ENCODE measurements at places on chromosomes 4 and X.
A peak's percentile ranks its signal among the peaks of the same experiment; 100 is the strongest.

- ATAC-seq: no peak
Measured at GRCh38 chr4:146207410-146207809, 6.9 kb upstream of the REELD1 start.

GRCh38 chr4:100366213-100366612, 151.6 kb downstream of the EMCN start:
- ATAC-seq: no peak

DNA sequence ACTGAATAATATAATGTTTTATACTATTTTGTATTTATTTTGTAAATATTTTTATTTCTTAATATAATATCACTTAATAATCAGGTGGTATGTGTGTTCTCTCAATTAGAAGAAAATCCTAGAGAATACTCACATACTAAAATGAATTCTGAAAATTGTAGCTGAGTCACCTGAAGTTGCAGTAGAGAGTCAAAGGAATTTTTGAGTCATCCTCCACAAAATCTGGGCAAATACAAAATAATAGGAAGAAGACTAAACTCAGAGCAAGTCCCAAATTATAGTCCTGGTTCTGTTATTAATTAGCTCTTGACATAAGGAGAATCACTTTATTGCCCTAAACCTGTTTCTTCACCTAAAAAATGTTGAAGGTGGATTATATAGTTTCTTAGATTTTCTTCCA, 57.8 kb downstream of the SPATA4 start:
- ATAC-seq: no peak

GRCh38 chrX:9091258-9091657, 57.3 kb upstream of the FAM9B start:
- ATAC-seq: no peak

DNA sequence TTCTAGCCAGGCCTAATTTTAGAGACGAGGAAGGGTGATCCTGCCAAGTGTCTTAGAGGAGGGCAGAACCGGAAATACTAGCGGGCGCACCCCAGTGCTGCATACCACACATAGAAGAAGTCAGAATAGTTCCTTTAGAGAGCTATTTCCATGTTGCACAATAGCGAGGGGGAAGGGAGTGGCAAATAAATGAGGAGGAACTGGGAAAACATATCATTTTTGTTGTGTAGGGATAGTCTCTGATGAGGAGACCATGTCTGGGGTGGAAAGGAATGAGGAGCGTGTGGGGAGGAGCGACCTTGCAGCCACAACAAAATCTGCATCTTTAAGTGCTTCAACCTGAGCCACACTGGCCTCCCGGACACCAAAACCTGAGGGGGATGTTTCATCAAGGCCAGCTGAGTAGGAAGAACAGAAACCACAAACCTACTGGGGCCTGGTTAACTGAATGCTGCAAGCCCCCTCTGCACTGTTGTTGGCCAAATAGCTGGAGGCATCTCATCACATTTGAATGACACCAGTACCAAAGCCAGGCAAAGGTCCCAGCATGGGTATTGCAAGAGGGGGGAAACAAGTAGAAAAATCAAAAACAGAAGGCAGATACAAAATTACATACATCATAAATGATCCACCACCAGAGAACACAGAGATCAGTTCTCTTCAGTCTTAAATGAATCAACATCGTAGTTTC, 26.7 kb upstream of the C1QTNF7 start:
- ATAC-seq: peak; percentile 50

DNA sequence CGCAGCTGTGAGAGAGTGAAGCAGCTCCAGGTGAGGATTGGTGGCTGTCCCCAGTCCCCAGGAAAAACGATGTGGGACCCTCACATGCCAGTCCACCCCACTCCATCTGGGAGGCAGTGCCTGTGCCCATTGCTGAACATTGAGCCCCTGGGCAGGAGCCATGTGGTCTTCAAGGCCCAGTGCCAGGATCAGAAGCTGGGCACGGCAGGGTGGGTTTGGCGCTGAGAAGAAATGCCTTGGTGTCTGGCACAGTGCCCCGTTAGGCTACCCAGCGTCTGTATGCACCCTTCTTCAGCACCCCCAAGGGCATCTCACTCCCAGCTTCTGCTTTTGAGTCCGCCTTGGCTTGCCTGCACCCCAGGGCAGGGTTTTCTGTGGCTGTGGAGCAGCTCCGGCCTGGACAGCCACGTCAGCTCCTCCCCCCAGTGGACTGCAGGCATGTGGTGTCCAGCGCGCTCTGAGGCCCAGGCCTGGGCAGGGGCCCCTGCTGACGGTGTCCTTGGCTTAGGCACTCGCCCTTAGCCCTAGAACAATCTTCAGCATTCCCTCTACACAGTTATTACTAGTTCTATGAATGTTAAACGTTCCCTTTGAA, 28.6 kb downstream of the RGS12 start:
- ATAC-seq: no peak

DNA sequence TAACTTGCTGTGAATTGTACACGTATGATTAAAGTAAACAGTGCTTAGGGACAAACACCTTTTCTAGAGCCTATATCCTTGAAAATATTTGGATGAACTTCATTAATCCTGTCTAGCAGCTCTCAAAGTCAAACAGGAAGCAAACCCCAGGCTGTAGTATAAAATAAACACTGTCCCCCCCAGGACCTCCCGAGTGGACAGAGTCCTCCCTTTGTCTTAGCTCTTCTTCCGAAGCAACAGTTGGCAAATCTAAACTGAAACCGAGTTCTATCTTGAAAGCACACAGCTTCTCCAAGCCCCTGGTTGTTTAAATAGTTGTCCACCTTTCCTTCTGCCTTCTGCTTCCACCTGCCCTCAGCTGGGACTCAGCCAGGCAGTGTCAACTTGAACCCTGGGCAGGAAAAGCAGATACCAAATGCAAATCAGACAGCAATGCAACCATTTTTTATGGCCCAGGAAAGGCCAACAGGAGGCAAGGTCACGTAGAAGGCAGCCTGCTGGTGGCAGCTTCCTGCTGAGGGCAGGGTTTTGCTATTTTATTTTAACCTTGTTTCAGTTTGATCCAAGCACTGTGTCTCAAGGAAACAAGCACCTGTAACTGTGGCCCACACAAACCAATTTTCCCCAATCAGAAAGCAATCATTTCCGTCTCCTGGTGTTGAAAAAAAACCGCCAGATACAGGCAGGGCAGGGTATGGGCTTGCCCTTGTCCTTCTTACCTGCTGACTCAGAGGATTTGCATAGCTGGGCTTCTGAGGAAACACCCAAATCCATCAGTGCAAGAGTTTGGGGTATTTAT, 110.3 kb upstream of the KIT start:
- ATAC-seq: no peak

DNA sequence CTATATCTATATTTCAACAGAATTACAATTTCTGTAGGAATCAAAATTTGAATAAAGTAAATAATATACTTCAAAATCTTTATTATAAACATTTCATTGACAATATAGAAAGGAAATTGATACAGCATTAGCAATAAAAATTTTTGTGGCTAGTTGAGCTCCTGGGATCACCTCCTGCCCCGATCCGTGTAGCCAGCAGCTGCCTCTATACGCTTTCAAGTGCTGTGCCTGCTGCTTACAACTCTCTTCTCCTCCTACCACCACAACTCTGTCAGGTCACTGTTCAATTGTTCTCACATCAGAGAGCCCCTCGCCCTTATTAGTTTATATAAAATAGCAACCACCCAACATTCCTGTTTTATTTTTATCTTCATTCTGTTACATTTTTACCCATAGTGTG, 27.6 kb downstream of the INPP4B start:
- ATAC-seq: no peak

GRCh38 chrX:129346574-129346973, 176.7 kb downstream of the SMARCA1 start:
- ATAC-seq: no peak

DNA sequence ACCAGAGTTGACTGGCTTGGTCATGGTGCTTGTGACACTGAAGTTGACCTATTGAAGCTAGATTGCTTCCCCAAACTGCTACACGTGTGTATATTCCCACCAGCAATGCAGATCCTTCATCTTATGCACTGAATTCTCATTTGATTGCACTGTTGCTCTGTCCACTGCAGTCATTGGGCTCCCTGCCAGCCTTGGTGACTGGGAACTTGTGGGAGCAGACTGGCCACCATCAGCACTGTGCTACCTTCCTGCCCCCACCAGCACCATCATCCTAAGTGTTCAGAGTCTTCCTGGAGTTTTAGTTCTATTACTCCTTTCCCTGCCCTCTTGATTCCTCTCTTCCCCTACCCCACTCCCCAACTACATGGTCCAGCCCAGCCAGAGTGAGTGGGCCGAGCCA, 117.7 kb upstream of the PRPS2 start:
- ATAC-seq: no peak

DNA sequence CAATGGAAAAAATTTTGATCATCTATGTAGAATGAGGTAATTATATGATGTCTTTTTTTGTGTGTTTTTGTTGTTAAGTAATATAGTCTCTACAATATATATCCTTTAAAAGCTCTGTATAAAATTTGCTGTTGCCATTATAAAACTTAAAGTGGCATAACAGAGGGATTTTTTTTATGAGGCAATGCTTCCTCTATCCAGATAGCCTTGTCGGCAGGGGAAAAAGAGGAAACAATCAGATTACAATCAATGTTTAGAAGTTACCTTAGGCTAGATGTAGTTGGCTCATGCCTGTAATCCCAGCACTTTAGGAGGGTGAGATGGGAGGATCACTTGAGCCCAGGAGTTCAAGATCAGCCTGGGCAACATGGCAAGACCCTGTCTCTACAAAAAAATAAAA, 86.8 kb downstream of the DIAPH2 start:
- no peak for ATAC-seq

Measured in activated CD4-positive, CD25-positive, alpha-beta regulatory T cell treated with anti-CD3 and anti-CD28 coated beads, Interleukin-2, amount 50 U/mL, for 24 hours (primary cell).